ENCODE measurements at places on chromosomes 1 and 21.

DNA sequence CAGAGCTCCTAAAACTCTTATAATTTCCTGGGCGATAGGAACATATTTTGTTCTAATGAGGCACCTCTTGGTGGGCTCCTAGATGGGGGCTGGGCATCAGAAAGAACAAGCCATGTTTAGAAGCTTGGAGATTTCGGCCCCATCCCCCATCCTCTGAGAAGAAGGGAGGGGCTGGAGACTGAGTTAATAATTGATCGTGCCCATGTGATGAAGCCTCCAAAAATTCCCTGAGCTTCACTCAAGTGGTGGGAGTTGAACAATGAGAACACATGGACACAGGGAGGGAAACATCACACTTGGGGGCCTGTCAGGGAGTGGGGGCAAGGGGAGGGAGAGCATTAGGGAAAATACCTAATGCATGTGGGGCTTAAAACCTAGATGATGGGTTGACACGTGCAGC lies 18.1 kb downstream of the C1orf115 start:
- no peak for DNase-seq

DNA sequence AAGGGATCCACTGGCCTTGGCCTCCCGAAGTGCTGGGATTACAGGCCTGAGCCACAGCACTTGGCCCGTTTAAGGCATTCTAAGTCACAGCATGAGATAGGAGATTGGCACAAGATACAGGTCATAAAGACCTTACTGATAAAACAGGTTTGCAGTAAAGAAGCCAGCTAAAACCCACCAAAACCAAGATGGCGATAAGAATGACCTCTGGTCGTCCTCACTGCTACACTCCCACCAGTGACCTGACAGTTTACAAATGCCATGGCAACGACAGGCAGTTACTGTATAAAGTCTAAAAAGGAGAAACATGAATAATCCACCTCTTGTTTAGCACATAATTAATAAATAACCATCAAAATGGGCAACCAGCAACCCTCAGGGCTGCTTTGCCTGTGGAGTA lies 33.3 kb upstream of the RCC2 start:
- no peak for DNase-seq

- no peak for DNase-seq
These were observed 243.0 kb upstream of the GJB5 start for GRCh38 chr1:34511802-34512201.

DNA sequence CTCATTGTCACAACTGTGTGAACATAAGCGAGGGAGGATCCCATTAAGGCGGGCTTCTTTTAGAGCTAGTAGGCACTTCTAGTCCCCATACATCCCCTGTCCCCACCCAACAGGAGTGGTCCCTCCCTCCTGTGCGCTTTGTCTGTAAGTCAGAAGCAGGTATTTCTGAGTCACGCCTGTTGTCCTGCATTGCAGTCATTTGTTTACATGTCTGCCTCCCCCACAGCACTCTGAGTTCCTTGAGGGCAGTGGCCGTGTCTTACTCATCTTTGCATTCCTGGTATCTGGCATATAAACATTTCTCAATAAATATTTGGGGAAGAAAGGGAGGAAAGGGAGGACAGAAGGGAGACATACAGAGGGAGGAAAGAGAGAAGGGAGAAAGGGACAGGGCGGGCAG lies 40.3 kb downstream of the PLEKHA6 start:
- no peak for DNase-seq

DNA sequence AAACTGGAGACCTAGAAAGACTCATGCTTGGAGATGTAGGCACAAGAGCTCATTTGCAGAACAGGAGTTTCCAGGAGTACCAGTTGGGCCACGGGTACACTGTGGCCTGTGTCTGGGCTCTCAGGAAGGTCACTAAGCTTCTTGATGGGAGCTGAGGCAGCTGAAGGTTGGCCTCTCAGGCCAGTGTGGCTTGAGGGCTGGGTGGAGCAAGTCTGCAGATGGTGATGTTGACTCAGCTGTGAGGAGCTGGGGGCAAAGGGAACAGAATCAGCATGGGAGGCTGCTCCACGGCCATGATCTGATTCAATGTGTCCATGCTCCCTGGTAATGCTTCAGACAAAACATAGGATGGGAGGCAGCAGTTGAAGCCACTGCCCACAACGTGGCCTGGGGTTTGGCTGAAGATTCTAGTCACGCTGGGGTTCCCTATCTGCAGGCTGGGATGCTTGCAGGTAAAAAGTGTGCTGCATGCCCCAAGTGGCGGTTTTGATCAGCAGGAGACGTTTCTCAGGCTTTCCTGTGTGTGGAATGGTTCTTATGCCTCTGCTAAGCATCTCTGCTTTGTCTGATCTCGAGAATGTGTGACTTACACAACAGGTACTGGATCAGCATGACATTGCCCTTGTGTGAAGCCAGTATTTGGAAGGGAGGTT lies 15.4 kb upstream of the TENT5C start:
- no peak for DNase-seq

GRCh38 chr1:2948751-2949680 lies 72.3 kb upstream of the ACTRT2 start:
- DNase-seq, result no peak

DNA sequence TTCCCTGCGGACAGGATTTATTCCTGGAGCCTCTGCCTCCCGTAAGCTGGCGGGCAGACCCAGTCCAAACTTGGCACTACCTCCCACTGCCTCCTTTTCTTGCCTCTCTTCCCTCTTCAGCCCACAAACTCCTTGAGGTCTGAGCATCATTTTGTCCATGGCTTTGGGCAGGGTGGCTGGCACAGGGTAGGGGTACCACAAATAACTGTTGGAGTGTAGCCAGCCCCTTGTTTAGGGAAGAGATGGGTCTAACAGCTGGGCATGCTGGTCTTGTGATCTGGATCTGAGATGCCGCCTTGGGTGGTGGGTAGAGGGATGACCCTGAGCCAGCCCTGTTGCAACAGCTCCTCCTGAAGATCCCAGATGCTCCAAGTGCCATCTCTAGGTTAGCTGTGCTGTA lies 71.4 kb upstream of the CLDN14 start:
- DNase-seq, result no peak

DNA sequence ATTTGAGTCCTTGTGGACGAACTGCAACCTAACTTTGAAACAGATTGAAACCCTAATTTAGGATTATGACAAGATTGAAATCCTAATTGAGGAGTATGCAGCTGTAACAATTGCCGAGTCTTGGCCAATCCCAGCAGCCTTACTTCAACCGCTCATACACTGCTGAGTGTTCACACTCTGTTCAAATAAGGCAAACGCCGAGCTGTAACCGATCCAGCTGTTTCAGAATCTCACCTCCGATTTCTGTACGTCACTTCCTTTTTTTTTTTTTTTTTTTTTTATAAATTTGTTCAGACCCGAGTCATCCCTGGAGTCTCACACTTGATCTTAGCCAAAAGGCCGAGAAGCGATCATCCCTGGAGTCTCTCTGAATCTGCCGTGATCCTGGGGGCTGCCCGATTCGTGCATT lies 22.3 kb upstream of the ATP5PO start:
- no peak for DNase-seq

DNA sequence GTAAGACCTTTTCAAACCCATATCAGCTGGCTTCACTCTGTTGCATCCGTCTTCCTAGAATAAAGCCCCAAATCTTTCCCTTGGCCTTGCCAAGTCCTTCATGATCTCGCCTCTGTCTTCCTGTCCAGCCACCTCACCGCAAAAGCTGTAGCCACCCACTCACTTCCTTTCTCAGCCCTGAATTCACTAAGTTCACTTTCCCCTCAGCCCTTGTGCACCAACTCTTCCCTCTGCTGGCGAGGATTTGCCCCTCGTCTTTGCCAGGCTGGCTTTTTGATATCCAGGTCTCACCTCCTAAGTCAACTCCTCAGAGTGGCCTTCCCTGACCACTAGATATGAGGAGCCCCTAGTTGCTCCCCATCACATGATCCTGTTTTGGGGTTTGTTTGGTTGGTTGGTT lies 3.9 kb upstream of the COL16A1 start:
- no peak for DNase-seq

- DNase-seq, result no peak
These were observed 11.9 kb upstream of the NIBAN1 start for GRCh38 chr1:184986250-184986649.

DNA sequence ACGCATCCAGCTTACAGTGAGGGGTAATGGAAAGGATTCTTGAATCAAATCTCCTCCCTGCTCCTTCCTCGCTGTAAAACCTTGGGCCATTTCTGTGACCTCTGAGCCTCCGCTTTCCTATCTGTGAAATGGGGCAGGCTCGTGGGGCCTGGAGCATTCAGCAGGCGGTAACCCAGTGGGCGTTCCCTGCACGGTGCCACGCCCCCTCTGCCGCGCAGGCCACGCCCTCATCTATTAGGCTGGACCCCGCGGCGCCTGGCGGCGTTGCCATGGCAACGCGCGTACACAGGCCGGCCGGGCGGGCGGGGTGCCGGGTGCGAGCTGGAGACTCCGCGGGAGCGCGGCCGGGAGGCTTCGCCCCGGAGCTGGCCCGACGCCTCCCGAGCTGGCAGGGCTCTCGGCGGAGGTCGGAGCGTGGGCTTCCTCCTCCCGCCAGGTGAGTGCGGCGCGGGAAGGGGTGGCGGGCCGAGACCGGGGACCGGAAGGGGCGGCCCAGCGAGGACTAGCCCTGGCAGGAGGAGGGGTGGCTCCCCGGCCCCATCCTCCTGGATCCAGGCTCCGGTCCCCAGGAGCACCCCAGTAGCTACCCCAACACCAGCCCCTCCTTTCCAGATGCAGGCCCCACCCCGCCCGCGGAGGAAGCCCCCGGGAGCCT lies at the start of gene FHAD1:
Gene FHAD1 (plus strand): TSS at position 264 of the 655 bp plus-strand sequence. CDS start 4,562 bp downstream, outside the sequence.
- DNase-seq, result peak; percentile 91

- no peak for DNase-seq
These were observed 23.2 kb downstream of the SGIP1 start for GRCh38 chr1:66557157-66557556.

GRCh38 chr1:211601159-211601558 lies 22.2 kb upstream of the SLC30A1 start:
- DNase-seq, result no peak

- no peak for DNase-seq
These were observed 356.3 kb downstream of the PLPP3 start for GRCh38 chr1:56222914-56223540.

- no peak for DNase-seq
These were observed 35.4 kb upstream of the ZNF281 start for GRCh38 chr1:200445213-200445612.

DNA sequence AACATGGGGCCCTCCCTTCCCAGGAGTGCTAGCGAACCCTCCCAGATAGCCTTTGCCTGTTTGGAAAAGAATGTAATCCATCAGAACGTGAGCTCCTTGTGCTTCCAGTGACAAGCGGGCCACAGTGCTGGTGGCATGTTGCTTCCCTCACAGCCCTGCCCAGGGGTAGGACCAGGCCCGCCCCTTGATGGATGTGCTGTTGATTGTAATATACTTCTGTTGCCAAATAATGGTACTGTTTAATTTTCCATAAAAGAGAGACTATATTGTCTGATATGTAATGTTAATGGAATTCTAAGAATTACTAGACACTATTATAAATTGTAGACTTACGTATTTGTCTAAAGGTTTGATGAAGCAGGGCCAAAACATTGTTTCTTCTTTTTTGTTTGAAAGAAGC lies 16.4 kb downstream of the ATP5PO start:
- no peak for DNase-seq

GRCh38 chr1:89739013-89739843 lies 81.6 kb upstream of the LRRC8D start:
- no peak for DNase-seq

- DNase-seq, result no peak
These were observed 290.5 kb downstream of the OMA1 start for GRCh38 chr1:58256041-58256440.

- no peak for DNase-seq
These were observed 441 bp downstream of the YARS1 start for GRCh38 chr1:32816676-32817158.

GRCh38 chr1:5551274-5551975 lies 440.8 kb downstream of the NPHP4 start:
- DNase-seq, result no peak

GRCh38 chr1:66758241-66758755 lies 6.0 kb downstream of the DYNLT5 start:
- no peak for DNase-seq

DNA sequence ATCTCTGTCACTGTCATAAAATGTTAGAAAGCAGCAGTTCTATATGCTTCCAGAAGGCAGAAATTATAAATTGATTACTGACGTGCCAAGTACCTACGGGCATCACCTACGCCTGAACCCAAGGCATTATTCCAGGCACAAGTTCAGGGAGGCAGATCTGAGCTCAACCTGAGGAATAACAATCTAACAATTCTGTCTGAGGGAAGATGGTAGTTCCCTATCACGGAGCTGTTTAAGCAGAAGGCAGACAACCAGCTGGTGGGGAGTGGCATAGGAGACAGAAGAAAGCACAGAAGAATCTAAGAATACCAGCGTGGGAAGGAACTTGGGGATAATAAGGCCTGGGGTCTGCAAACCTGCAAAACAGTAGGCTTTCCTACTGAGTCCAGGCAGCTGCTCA lies 40.4 kb downstream of the SLC9A1 start:
- no peak for DNase-seq

- DNase-seq, result no peak
These were observed 102.5 kb upstream of the L1TD1 start for GRCh38 chr1:62092110-62092509.

GRCh38 chr1:23963617-23964234 lies 4.1 kb downstream of the PNRC2 start:
- DNase-seq, result no peak

DNA sequence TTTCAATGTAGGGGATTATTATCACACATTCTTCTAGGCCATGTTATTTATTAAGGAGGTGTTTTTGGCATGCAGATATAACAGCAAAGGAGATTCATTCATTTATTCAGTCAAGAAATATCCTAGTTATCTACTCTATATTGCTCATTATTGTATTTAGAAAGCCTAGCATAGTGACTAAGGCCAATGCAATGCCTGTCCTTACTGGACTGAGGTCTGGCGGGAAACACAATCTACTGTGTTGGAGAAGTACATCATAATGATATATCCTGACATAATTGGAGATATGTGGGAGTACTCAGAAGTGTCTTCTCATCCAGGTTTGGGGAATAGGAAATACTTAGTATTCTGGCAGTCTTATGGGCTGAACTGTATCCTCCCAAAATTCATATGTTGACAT lies 421.5 kb upstream of the USP24 start:
- no peak for DNase-seq

- DNase-seq, result no peak
These were observed 13.1 kb downstream of the FGGY start for GRCh38 chr1:59309795-59310548.

DNA sequence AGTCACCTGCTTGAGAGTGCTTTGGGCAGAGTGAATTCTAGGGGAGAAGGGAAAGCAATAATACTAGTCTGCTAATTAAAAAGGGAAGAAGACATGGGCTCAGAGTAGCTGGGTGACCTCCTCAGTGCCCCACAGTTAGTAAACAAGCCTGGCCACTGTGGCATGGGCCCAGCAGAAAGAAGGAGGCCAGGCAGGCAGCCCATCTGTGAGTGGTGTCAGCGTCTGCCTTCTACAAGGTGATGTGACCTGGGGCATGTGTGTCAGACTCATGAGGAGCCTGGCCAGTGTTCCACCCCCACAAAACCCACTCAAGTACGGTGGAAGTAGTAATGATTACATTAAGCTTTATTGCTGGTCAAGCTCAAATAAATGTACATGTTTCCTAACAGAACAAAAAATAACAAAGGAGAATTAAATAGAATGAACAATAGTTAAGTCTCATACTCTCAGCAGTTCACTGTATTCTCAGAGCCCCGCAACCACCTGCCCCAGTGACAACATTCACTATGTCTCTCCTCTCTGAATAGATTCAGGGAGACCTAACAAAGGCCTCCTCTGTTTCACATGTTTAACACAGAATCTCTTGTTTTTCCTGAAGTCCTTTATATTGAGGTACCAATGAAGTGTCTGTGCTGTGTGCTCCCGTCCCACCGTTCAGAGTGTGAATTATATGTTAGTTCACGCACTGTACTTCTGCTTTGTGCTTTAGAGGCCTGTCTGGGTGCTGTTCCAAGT lies 32.5 kb downstream of the SLC22A15 start:
- DNase-seq, result no peak

- no peak for DNase-seq
These were observed 170.4 kb upstream of the KCNK2 start for GRCh38 chr1:214912127-214912526.

Measured in ecto neural progenitor cell (in vitro differentiated cells).